Left ventricle myocardium inferior (tissue), 1 donor: ENCODE measurements at places on chromosomes 2 and 18. TPM values are rescaled to one million over a fixed set of nuclear protein-coding genes. Genes with fewer than 3 reads are reported as not detected.

KCNJ13 gene
- total RNA-seq: not detected

GALNT14 gene
- total RNA-seq: 0.14 TPM

STARD6 gene
- not detected for total RNA-seq

ANKRD36 gene
- total RNA-seq: 4.3 TPM

GRCh38 chr18:23740105-23740830 lies 51.0 kb downstream of the LAMA3 start:
- DNase-seq: no peak

DNA sequence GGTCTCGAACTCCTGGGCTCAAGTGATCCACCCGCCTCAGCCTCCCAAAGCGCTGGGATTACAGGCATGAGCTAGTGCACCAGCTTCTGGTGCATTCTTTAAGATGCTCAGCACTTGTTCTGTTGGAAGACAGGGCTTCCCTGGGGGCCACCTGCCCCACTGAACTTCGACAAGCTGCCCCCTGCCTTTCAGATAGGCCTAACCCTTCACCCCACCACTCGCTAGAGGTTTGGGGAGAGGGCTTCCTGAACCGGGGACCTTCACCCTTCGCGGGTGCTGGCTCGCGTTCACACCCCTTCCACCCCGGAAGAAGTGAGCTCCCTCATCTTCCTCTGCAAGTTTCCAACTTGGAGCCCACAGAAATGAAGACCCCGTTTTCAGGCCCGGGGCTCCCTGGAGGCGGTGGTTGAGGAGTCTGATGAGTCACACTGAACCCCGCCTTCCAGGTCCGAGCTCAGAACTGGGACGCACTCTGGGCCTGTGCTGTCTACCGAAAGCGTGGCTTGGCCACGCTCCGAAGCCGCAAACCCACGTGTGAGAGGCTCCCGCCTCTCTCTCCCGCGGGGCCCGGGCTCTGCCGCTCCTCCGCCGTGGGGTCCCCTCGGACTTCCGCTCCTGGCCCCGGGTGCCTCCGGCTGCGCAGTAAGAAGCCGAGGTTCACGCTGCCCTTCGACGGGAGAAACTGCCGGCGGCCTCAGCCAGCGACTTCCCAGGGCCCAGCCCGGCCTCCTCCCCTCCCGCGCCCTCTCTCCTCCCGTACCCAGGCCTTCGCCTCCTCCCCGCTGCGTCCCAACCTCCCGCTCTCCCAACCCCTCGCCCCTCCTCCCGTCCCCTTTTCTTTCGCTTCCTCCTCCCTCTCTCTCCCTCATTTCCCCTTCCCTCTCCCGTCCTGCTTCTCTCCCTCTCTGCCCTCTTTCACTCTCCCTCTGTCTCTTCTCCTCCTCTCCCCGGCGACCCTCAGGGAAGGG lies 47.5 kb upstream of the SP3 start:
- DNase-seq: peak; percentile 85

DNA sequence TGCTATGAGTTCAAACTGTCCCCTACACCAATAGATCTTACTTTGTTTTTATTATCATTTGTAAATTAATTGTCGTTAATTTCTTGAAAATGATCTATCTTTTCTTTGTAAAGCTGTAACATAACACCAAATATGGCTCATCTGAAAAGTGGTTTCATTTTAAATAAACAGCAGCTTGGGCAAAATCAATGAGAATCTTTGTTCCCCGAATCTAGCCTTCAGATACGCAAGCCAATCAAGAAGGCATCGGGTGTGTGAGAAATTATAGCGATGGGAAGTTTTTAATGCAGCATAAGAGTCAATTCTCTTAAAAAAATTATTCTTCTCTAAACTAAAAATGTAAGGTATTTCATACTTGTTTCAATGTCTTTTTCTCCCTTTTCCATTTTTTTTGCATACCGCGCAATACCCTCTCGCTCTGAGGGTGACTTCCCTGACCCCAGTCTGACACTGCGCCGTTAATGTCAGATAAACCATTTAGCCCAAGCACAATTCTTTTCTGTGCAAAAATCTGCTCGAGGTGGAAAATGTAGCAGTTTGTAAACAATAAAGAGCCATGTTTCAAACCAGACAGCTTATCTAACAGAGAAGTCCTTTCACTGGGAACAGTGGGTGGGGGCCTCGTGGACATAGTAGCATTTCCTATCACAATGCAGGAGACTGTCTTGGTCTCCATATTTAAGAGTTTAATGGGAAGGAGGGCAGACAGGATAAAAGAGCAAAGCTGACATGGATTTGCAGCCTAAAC lies 129.4 kb downstream of the TCF4 start:
- no peak for DNase-seq

DNA sequence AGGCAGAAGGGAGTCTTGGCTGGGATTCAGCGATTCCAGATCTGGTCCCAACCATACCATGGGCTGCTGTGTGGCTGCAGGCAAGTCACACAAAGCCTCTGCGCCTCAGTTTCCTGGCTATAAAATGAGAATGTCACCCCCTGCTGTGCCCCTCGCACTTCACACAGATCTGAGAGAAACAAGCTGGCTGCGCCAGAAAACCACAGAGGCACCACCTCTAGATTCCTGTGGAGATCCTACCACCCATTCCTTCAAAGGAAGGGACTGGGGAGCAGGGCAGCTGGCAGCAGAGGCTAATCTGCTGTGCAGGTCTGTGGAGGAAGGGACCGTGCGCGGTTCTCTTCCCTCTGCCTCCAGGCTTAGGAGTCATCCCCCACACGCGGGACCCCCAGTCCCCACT lies 19.8 kb downstream of the NEURL3 start:
- DNase-seq: no peak
